Activated CD4-positive, alpha-beta T cell treated with anti-CD3 and anti-CD28 coated beads, Interleukin-2, Interleukin-6, amounts not matched to agents 100 ng/mL and 50 ng/mL, durations not matched to agents 16 hours and 8 hours (primary cell): ENCODE measurements at places on chromosomes 7 and 10.

- no peak for DNase-seq
These were observed 20.9 kb downstream of the ARL4A start for GRCh38 chr7:12708314-12708713.

DNA sequence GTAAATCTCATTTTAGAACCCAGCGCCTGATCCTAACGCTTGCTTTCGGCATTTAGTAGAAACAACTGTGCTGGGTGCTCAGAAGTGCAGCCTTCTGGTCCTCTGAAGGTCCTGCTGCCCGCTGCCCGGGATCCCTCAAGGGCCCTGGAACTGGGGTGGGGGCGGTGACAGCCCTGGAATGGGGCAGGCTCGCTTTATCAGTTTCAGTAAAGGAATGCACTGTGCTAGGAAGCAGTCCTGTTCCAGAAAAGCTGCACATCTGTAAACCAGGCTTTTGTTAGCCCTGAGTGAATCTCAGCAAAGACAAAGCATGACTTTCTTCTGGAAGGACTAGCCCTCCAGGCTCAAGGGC, 254.6 kb downstream of the TNS3 start:
- no peak for DNase-seq

DNA sequence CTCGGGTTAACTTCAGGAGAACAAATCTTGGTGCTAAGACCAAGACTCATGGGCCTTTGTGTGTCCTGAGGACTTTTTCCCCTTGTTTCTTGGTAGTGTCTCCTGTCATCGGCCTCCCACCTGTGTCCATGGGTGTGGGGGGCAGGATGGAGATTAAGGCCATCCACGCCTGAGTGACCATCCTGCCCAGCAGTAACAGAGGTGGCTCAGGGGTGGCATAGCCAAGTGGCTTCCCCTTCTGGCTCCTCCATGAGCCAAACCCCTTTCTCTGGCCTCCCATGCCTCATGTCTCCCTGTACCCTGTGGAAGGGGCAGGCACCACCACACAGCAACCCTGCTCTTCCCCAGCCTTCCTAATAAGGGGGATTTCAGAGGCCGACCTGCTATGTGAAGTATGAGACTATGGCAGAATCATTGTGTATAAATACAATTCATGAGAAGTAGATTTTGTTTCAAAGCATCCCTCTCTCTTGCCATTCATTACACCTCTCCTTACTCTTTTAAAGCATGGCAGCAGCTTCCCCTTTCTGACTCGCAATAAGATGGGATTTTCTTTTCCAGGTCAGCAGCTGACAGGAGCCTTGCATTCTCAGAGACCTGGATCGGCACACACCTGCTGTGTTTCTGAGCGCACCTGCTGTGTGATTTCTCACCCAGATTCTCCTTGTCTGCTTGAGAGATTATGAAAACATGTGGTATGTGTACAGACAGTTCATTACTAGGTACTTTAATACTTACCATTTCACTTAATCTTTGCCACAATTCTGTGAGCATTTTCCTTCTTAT, 102.5 kb downstream of the XPNPEP1 start:
- no peak for DNase-seq

DNA sequence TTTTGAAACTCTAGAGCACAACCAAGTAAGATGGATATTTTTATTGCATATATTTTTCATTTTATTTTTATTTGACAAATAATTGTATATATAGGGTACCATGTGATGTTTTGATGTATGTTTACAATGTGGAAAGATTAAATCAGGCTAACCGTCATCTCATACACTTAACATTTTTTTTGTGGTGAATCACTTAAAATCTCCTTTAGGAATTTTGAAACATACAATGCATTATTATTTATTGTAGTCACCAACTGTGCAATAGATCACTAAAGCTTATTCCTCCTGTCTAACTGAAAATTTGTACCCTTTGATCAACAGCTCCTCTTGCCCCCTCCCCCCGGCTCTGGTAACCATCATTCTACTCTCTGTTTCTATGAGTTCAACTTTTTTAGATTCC, 77.2 kb downstream of the DNAH11 start:
- DNase-seq = no peak

- no peak for DNase-seq
These were observed 154.8 kb downstream of the TNS3 start for GRCh38 chr7:47427051-47427643.

DNA sequence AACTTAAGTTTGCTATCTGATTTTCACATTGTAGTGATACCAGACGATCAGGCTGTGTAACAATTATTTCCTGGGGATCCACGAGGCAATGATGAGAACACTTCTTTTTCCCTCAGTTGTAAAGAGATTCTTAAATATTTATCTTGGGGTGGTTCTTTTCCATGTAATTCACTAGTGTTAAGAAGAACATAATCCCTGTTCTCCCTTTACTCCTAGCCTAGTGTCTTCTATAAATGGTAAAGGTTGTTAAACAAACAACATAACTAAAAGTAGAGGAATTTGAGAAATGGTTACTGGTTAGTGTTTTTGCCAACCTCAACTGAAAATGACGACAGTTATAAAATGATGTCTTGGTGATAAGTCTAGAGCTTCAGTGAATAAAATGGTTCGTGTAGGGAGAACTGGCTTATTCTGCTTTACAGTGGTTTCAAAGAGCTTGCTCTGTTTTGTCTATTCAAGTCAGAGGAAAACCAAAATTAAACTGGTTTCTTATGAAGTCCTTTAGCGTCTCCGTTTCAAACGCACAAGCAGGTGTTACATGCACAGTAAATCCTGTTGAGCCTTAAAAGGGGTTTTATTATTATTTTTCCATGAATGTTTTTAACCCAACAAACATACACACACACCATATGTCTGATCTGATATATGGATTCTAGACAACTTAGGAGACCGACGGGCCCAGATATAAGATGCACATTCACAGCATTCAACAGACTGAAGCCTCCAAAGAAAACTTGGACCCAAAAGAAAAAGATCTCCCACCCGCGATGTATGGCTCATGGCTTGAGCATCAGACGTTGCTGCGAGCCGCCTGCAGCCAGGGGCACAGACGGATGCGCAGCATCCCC, 1.1 kb downstream of the TBX20 start:
- no peak for DNase-seq

DNA sequence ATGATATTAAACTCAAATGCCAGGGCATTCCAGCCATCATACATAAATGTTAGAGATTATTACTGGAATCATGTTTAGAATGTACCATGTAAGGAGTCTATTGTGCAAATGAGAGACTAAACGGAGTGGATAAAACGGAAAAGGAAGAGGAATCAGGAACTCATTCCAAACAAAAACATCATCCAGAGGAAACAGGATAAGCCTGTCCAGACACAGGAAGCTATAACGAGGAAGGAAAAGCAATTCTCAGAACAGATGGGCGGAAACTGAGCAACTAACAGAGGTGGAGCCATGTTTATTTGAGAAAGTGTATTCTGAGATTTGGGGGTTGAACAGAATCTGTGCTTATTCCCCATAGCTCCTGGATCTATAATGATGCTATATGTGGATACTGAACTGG, 52.3 kb upstream of the TRIM24 start:
- no peak for DNase-seq

GRCh38 chr10:33113466-33113865, 155.4 kb upstream of the ITGB1 start:
- no peak for DNase-seq

GRCh38 chr7:68065581-68065980, 1068.9 kb downstream of the TYW1 start:
- DNase-seq = no peak

DNA sequence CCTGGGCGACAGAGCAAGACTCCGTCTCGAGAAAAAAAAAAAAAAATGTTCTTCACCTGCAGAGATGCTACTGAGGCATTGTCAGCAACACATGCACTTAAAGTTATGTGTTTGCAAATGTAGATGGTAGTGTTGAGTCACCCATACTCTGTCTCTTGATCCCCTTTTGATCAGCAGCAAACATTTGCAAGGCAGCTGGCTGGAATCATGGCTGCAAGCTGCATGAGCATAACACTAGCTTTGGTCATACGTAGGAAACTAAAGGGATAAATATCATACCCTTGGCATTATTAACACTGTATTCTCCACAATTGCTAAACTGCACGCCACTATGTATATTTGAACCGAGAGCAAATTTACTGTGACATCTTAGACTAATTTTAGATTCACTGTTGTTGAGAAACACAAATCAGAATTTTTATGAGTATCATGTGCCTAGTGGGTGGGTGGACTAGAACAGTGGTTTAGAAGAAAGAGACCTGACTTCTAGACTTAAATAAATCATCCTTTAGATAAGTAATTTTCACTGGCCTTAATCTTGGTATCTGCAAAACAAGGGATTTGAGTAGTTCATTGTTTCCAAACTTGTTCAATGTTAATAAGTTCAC, 229.3 kb upstream of the MEOX2 start:
- no peak for DNase-seq

GRCh38 chr10:110792476-110793125, 79.1 kb upstream of the PDCD4 start:
- DNase-seq = no peak

DNA sequence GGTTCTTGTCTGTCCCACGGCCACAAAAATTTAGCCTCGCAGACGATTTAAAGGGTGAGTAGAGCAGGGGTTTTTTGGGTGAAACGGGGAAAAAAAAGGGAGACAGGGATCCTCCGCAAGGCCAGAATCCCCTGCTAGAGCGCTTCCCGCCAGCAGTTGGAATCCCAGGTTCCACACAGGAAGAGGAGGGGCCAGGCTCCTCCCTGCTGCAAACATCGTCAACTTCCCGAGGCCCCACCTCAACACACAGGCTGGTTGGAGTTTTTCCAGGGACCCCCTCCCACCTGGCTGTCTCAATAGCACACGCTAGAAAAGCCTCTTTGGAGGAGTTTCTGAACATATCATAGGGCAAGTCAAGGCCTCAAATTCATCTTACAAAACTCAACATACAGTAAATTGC, 112.7 kb downstream of the MTERF1 start:
- no peak for DNase-seq

- no peak for DNase-seq
These were observed 244.2 kb upstream of the PLXDC2 start for GRCh38 chr10:19572056-19572455.

GRCh38 chr7:143040209-143040715, 11.9 kb upstream of the OR6V1 start:
- no peak for DNase-seq

DNA sequence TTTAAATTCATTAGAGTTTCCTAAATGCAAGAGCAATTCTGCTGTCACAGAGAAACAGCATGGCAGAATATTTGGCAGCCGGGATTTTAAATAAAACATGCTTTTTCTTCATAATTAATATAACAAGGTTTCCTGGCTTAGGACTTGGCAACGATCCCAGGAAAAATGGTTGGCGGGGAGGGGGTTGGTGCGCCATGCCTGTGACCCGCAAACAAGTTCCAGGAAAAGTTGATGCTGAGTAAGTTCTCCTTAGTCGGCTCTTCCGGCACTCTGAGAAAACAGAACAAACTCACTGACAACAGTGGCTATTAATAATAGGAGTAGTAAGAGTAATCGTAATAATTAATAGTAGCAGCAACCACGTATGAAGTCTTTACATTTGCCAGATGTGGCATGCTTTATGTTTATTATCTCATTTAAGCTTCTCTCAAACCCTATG, 4.6 kb downstream of the HABP2 start:
- DNase-seq = no peak
